Neuronal stem cell (in vitro differentiated cells): ENCODE measurements at places on chromosomes 2 and 18.
A peak's percentile ranks its signal among the peaks of the same experiment; 100 is the strongest.

DNA sequence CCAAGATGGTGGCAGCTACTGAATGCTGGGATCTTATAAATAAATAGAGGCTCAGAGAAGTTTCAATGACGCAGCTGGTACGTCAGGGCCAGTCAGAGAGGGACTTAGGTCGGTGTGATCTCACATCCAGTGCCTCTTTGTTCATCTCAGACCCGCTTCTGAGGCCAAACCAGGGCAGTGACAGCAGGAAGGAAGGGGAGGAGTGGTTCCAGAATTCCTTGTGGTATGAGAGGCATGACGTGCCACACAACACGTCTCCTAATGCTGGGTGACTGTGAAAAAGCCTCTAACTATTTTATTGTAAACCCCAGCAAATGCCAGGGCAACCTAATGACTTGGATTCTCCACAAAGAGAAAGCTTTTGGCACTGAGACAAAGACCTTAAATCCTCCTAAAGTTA is 423.3 kb downstream of the LPIN1 start:
- no peak for DNase-seq

- DNase-seq = no peak
These were observed 77.8 kb upstream of the STPG4 start for GRCh38 chr2:47232738-47233415.

GRCh38 chr2:45436456-45436855 is 174.6 kb downstream of the SRBD1 start:
- no peak for DNase-seq

GRCh38 chr2:190352668-190353536 is 9.5 kb downstream of the INPP1 start:
- DNase-seq = no peak

DNA sequence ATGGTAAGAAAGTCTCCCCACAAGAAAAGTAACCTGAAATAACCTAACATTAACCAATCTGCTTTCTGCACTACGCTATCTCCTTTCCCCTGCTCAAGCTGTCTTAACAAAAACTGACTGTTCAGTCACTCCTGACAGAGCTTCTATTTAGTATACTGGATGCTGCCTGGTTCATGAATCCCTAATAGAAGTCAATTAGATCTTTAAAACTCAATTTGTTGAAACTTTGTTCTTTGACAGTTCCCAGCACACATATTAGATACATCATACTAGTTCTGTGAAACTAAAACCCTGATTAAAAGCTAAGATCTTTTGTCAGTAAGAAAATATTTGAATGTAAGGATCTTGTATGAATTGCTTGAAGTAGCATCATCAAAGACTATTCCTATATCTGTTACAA is 287.4 kb downstream of the RBM43 start:
- no peak for DNase-seq

- DNase-seq = peak; percentile 40
These were observed 501 bp downstream of the RETREG2 start for GRCh38 chr2:219178377-219179175.

- no peak for DNase-seq
These were observed 608.2 kb upstream of the ACVR2A start for GRCh38 chr2:147236601-147237000.

- DNase-seq = no peak
These were observed 65.6 kb upstream of the STON1 start for GRCh38 chr2:48464264-48464795.
